ENCODE measurements at places on chromosomes 1 and 21.
A peak's percentile ranks its signal among the peaks of the same experiment; 100 is the strongest.

GRCh38 chr1:200311256-200311655, 98.6 kb downstream of the ZNF281 start:
- DNase-seq = no peak

- no peak for DNase-seq
Observed at GRCh38 chr1:46363121-46363520, 22.5 kb downstream of the NSUN4 start.

DNA sequence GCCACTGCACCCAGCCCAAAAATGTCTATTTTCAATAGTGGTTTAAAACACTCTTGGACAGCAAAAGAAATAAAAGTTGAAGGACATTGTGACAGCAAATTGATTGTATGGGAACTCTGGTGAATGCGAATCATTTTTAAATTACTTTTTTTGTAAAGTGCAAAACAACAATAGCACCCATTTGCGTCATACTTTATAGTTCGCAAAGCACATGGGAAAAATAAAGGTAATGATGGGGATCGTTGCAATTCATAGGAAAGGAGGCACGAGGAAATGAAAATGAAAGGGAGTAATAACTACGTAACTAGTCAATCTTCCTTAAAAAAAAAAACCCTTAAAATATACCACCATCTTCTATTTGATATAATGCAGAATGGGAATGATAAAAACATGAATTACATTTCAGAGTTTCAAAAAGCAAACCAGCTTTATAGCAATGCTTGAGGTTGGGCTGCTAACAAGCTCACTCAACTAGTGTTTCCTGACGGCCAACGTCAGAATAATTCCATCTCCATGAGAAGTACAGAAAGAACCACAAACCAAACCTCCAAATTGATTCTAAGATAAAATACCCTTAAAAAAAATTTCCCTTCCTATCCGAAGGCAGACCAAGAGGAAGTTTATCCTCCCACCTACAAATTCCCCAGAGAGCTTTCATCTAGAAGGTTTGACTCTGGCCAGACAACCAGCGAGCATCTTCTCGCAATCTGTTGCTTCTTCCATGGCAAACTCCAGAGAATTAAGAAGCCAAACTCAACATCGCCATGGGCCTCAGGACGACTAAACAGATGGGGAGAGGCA, at the start of gene EDARADD:
Gene EDARADD, plus strand, starts transcription at position 606 of the 801 bp plus-strand sequence. Its CDS starts 159 bp downstream, at position 765.
- no peak for DNase-seq

- peak; percentile 72 for DNase-seq
Observed at GRCh38 chr1:183881387-183882131, 76.6 kb downstream of the RGL1 start.

- DNase-seq = no peak
Observed at GRCh38 chr1:147712605-147713004, 42.3 kb upstream of the ACP6 start.

DNA sequence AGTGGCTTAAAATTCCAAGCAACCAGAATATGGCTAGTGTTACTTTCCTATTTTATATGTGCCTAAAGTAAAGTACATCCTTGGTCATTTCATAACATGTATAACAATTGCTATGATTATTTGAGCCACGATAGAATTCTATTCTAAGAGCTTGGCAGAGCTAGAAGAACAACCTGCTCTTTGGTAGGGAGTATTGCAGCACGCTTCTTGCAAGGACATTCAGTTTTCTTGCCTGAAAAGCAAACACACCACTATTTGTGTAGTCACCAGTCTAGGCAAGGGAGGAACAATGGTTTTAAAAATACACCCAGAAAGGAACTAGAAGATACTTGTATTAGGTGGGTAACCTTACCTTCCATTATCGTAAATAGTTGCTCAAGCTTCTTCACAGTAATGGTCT, 51.5 kb downstream of the CNST start:
- no peak for DNase-seq

GRCh38 chr1:147494998-147495580, 46.2 kb upstream of the BCL9 start:
- peak; percentile 53 for DNase-seq

DNA sequence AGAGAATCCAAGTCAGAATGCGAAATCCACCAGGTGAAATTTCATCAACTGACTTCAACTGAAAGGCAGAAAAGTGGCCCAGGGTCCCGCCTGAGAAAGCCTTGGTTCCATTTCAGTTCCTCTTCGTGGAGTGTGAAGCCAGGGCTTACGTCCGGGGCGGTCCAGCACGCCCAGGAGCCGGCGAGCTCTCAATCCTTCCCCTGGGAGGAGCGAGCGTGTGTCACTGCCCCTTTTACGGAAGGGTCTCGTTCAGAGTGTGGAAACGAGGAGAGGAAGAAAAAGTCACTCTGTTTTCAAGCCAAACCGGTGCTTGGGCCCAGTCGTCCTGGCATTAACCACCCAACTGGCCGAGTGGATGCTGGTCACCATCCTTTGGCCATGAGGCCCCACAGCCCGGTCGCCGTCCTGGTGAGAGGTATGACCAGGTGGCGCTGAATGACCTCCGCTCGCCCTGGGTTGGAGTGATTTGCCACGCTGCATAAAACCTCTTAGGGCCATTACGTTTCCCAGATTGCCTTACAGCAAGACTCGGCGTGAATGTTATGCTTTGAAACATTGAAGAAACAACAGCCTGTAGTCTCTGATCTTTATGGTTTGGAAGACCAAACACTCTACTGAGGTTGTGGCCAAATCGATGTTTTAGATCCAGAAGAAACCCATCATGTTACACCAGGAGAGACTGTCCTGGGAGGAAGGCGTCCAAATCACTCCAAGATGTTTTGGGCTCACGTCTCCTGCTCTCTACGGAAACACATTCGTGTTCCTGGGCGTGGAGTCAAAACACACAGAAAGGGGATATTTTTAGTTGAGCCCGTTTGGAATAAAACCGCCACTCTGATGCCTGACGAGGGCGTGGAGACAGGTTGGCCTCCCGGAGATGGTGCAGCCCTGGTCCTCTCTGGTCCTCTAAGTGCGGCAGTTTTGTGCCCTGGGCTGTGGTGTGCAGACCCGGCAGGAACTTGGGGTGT, 93.6 kb upstream of the ACTRT2 start:
- DNase-seq = no peak

- DNase-seq = no peak
Observed at GRCh38 chr1:222535455-222535854, 12.4 kb downstream of the HHIPL2 start.

DNA sequence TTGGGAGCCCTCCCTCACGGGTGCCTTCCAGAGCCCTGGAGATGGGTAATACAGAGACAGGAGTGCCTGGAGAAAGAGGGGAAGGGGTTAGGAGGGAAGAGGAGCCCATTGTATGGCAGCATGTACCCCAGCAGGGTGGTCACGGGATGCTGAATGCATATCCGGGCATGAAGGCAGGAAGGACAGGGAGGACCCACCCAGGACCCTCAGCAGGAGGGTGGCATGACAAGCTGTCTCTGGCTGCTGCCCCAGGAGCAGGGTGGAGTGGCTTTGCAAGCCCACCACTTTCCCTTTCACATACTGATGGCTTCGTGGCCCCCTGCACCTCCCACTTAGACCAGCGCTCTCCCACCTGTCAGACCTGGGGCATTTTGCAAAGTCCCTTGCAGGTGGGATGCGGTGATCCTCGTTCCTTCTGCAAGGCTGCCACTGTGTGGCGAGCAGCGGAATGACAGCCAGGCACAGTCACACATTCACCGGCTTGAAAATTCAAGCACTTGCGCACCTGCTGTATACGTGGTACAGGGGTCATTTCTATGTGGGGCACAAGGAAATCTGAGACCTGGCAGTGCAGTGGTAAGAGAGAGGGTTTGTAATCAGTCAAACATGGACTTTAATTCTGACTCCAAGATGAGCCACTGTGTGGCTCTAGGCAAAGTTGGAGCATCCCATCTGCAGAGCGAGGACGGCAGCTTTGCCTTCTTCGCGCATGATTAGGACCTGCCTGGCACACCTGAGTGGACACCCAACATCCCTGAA, 53.2 kb upstream of the TMEM51 start:
- peak; percentile 10 for DNase-seq

GRCh38 chr1:100422065-100422464, 69.8 kb downstream of the CDC14A start:
- no peak for DNase-seq

DNA sequence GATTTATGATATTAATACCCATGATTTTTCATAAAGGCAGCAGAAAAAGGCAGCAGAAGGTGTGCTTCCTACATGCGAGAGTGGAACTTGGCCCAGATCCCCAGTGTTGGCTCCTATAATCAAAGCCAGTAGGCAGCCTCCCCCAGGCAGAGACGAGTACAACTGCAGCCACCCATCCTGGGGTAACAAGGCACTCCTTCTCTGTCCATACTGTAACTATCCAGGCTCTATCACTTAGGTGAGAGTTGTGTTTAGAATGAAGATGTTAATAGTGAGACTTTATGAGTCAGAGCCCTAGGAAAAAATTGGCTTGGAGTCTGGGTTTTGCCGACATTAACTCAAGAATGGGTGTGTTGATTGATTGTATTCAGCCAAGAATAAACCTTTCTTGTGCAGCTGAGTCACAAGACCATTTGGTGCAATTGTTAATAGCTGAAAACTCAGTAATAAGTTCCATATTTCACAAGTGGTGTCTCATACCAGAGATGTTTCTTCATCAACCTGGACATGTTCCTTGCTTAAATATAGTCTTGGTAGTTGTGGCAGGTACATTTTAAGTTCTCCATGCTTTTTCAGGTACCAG, 322.3 kb downstream of the DUSP10 start:
- peak; percentile 46 for DNase-seq

GRCh38 chr1:26921126-26921539, 410 bp upstream of the NUDC start:
- DNase-seq = no peak

- peak; percentile 1 for DNase-seq
Observed at GRCh38 chr21:20882462-20883407, 115.5 kb upstream of the NCAM2 start.

GRCh38 chr1:20070357-20070756, 363 bp downstream of the PLA2G5 start:
- no peak for DNase-seq

GRCh38 chr21:32336711-32337110, 38.1 kb downstream of the MRAP start:
- DNase-seq = peak; percentile 86

DNA sequence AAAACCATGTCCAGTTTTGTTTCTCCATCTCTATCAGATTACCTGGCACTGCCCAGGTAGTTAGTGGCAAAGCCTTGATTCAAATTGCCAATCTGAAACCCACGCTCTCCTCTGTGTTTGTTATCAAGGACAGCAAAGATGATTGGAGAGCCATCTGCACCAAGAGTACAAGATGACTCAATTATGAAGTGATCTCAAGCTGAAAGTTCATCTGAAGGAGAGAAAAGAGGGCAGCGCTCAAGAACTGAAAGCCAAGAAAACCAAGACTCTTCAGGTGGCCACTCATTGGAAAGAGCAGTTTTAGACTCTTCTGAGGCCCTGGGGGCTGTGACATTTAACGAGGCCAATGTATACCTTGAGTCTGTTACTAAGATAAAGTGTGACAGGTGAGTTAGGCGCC, 13.8 kb downstream of the RXRG start:
- no peak for DNase-seq

DNA sequence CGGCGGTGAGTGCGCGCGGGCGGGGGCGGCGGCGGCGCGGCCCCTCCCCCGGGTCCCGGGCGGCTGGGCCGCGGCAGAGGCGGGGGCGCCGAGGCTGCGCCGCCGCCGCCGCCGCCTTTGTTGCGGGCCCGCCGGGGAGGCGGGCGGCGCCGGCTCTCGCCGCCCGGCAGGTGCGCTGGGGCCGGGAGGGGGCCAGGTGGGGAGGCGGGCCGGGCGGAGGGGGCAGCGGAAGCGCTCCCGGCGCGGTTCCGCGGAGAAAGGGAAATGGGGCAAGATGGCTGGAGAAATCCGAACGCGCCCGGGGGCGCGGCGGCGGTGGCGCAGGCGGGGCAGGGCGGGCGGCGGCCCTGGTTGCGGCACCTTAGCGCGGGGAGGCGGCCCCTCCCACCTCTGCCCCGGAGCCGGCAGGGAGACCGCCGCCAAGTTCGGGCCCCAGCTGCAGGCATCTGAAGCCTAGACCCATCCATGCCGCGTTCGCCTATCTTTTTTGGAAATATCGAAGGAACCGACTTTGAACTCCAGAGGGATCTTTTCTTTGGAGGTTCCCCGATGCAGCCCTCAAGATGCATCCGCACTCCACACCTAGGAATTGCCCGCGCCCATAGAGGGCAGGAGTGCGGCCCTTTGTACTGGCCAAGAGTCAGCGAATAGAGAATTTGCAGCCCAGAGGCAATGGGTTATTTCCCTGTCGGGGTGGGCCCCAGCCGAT, 479 bp downstream of the POGK start:
- peak; percentile 35 for DNase-seq

- no peak for DNase-seq
Observed at GRCh38 chr1:218698141-218698540, 353.0 kb downstream of the TGFB2 start.

DNA sequence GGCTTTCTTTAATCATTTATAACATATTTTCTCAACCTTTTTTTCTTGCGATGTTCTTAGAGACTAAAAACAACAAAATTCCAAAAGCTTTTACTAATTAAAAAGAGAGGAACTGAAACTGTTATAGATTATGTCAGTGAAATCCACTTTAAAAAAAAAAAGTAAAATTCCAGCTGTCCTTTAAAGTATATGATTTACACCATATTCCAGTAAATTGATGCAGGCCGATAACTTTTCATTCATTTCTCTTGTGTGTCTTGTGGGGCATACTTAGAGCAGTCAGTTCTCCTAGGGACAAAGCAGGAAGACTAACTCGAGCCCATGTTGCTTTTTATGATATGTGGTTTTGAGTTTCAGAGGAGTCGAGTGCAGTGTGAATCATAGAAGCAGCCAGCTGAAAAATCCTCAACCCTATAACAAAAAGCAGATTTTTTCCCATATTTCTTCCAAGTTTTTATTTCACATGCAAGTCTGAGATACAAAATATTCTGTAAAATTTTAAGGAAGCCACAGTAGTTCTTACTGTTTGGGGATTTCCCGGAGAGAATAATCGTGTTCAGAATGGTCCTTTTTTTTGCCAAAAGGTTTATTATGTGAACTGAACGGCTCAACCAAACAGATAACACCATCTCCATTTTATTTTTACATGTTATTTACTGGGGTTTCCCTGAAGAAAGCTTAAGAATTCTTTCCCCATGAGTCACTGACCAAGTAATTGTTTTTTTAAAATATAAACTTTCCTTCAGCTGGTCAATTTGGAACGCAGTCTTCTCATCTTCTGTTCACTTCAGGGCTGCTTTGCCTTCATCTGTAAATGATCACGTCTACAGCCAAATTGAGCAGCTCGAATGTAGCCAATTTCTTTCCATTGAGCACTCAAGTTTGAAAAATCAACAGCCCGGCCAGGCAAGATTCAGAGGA, 77.0 kb upstream of the C1orf105 start:
- peak; percentile 91 for DNase-seq

DNA sequence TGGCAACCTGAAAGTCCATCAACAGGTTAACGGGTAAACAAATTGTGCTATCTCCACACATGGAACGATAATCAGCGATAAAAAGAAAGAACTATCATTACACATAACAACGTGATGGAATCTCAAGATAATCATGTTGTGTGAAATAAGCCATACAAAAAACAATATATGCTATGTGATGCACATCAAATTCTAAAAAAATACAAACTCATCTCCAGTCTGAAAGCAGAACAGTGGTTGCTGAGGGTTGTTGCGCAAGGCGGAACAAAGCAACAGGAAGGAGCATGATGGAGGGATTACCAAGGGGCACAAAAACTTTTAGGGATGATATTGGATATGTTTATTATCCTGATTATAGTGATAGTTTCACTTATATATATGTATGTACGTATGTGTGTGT, 324.8 kb downstream of the VAV3 start:
- DNase-seq = no peak

GRCh38 chr1:229643996-229644745, 18.1 kb downstream of the URB2 start:
- DNase-seq = peak; percentile 24

Data from LHCN-M2 (cell line).